Jurkat, Clone E6-1 (cell line): ENCODE measurements at places on chromosomes 12 and 14.

- no peak for DNase-seq
Measured at GRCh38 chr14:68291820-68292219, 472.2 kb downstream of the RAD51B start.

DNA sequence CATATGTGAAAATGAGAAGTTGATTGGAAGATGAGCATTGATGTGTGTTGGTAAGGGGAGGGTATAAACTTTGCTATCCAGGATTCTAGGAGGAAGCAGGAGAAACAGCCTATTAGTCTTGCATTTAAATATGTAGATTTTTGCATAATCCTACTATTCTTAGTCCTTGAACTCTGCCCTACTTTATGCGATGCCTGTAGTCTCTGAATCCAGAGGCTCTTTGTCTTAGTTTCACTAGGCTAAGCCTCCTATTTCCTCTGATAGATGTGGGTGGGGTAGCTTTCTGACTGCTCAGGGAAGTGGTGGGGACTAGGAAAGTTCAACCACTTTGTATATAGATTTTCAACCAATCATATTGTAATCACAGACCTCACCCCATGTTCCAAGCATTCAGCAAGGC lies 49.5 kb upstream of the KCNC2 start:
- no peak for DNase-seq

GRCh38 chr14:89652352-89652751 lies 235.3 kb upstream of the FOXN3 start:
- DNase-seq = no peak

GRCh38 chr12:52022841-52023181 lies 16.1 kb downstream of the TAMALIN start:
- no peak for DNase-seq

- no peak for DNase-seq
Measured at GRCh38 chr12:89831310-89832095, 122.9 kb upstream of the ATP2B1 start.

- DNase-seq = peak; percentile 4
Measured at GRCh38 chr14:100573002-100573756, 14.0 kb downstream of the BEGAIN start.

GRCh38 chr12:61369241-61369910 lies 890.8 kb upstream of the USP15 start:
- no peak for DNase-seq

DNA sequence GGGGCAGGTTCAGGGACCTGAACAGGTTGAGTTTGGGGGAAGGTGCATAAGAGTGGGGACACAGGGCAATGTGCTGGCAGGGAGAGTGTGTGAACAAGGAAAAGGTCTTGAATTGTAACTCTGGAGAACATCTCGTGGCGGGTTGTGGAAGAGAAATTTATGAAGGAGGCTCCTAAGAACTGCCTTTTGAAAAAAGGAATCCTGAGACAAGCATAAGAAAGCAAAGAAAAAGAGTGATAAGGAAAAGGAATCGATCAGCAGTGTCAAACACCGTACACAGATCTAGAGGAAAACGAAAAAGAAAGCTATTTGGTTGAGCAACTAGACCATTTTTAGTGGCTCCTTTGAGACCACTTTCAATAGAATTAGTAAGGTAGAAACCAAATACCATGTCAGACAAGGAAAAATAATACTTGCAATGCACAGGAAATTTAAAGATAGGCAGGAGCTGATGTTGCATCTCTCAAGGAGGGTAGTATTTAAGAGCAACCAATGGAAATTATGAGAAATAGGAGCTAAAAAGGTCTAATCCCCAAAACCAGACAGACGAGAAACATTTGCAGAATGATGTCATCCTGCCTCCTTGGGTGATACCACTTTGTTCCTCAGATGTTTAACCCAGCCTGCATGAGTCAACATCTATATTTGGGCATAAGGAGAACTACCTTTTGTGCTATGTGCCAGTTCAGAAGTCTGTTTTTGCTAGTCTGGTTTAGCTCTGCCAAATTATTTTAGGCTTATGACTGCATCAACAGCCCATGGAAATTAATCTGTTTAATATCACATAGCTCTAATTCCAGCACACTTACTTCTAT lies 64.5 kb upstream of the STK38L start:
- DNase-seq = peak; percentile 46

DNA sequence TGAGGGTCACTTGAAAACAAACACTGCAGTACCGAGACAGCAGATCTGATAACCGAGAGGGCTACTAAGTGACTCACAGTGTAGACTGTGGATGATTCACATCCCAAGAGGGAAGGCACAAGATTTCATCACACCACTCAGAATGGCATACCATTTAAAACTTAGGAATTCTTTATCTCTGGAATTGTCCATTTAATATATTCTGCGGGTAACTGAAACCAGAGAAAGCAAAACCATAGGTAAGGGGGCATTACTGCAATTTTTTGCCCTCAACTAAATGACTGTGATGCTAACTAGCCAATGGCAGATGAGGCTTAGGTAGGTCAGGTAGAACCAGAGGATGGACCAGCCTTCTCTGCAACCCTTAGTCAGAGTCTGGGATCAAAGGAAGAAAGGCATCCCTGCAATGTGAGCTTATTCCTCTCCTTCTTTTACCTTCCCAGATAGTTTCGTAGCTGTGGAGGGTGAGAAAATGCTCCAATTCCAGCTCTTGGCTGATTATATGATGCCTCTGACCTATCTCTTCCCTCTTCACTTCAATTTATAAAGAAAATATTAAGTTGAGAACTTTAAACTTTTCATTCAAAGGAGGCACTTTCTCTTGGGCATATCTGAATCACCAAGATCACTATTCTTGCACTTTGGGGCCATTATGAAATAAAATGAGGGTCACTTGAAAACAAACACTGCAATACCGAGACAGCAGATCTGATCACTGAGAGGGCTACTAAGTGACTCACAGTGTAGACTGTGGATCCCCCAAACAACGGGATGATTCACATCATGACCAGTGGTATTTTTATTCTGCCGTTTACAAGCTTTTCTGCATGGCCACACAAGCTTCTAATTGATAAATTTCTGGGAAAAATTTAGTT lies 6.8 kb downstream of the ART4 start:
- DNase-seq = no peak

DNA sequence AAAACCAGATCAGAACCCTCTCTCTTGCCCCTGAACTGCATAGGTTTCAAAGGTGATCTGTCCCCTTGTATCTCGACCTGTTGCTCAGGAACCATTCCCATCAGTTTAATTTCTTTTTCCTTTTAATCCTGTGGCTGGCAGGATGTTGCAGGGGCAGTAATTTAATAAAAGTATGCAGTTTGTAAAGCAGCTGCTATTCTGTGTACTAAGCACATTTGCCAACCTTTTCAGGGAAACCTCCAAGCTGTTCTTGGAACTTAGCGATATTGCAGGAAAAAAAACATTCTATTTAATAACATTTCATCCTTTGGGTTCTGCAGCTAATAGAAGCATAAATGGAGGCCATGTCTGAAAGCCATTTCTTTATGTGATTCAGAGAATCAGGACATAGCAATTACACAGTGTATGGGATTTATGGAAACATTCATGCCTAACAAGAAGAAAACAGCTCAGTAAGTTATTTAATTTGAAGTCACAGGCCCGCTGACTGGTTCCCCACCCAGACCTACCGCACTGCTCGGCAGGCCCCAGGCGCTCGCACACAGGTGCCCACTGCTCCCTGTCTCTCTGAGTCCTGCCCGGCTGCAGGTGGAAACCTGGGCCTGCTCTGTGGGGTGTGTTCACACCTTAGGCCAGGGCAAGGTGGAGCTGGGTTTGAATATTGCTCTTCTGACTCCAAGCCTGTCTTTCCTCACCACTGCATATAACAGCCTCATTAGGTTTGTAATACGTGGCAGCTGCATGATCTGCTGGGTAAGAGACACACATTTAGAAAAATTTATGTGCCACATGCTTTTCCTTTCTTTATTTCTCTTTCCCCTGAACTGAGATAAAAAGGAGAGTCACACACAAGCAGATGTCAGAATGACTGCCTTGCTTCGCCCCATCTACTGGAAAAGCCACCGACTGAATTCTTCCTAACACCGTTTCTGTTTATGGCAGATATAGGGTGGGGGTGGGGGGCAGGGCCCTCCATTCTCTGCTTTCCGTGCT lies 119.7 kb downstream of the SLC25A47 start:
- no peak for DNase-seq

- no peak for DNase-seq
Measured at GRCh38 chr14:101221549-101222160, 318.1 kb upstream of the RTL1 start.

DNA sequence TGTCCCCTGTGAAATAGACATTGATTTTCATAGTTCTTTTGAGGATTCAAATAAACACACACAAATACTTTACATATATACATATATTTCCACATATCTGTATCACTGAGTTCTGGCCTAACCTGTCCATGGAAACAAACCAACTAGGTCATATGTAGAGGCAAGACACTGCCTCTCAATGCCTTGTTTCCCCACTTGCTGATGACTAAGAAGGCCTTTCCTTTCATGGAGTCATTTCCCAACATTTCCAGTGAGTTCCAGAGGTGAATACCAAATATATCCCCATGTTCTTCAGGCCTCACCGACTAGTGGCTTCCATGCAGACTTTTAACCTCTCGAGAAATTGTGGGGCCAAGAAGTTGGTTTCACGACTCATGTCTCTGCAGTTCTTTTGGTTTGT lies 120.8 kb downstream of the DNAI7 start:
- DNase-seq = no peak

DNA sequence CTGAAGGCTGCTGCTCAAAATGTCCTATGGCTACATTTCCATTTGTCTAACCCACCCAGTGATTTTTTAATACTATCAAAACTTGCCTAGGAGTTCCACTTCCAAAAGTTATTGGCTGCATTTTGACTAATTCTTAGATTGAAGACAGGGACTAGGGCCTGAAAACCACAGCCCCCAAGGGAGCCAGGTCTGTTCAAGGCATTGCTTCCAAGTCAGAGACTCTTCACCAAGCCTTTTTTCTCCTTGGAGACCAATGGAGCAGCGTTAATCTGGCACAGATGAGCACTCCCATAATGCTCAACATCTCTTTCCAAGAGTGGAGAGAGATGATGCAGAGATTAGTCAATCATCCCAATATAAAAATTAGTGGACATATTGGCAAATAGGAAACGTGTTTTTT lies 112.5 kb upstream of the HIF1A start:
- DNase-seq = no peak

DNA sequence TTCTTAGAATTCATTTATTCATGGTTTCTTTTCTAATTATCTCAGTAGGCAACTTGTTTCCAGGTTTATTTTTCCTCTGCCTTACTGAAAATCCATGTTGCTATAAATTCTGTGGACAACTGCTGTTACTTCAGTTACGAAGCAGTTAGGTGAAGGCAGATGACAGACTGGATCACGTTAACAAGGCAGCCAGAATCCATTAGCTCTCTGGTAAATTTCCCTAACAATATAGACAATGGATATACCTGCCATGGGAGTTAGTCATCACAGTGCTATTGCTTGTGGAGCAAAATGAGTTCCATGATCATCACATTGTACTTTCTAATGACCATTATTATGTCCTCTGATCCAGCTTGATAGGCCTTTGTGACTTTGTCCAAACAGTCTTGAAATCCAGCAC lies 291.5 kb downstream of the NELL2 start:
- no peak for DNase-seq

GRCh38 chr12:100127766-100128511 lies 14.7 kb downstream of the BLTP3B start:
- peak; percentile 65 for DNase-seq

GRCh38 chr12:21647179-21647578 lies 10.5 kb downstream of the LDHB start:
- DNase-seq = no peak

- no peak for DNase-seq
Measured at GRCh38 chr12:38156497-38157245, 159.9 kb upstream of the ALG10B start.

GRCh38 chr12:24012528-24012927 lies 63.1 kb upstream of the SOX5 start:
- DNase-seq = no peak

- no peak for DNase-seq
Measured at GRCh38 chr14:73913256-73913655, 26.6 kb downstream of the ZNF410 start.

GRCh38 chr12:95548056-95548538 lies 3.2 kb downstream of the USP44 start:
- no peak for DNase-seq

GRCh38 chr12:6635375-6635855 lies 344 bp downstream of the LPAR5 start:
- DNase-seq = peak; percentile 83

DNA sequence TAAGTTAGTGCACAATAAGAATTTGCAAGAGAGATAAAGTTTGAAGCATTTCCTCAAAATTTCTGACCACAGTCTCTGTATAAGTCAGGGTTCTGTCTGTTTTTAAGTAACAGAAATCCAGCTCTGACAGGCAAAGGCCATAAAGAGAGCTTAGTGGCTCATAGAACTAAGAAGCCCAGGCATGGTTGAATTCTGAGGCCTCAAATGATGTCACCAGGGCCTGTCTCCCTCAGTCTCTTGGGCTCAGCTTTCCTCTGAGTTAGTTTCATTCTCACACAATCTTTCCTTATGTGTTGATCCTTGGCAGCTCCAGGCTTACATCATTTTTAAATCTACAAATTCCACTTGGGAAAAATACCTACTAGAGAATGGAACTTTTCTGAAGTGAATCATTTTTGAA lies 173.4 kb upstream of the ATP2B1 start:
- no peak for DNase-seq

DNA sequence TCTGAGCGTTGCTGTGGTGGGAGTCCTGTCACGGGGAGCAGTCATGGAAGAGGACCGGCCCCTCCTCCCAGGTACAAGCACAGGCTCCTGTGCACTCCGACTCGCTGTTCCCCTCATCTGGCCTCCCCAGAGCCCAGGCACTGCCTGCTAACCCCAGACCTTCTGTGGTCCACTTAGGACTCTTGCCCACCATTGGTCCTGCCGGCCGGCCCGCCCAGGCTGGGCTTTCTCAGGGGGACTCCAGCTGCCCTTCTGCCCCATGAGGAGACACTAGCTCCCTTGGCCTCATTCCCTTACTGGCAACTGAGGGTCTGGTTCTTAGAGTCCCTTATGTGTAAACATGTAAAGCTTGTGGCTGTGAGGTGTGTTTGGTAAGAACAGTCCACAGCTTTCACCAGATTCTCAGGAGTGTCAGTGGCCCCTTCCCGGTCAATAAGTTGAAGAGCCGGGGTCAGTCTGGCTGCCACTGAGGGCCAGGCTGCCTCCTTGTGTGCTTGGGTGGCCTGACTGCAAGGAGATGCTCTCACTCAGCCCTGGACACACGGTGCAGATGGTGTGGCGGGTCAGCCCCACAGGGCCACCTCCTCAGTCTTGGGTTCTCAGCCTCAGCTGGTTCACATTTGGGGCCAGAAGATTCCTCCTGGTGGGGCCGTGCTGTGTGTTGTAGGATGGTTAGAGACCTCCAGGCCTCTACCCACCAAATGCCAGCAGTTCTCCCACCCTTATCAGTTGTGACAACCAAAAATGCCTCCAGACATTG lies 43.6 kb downstream of the DDX51 start:
- no peak for DNase-seq

DNA sequence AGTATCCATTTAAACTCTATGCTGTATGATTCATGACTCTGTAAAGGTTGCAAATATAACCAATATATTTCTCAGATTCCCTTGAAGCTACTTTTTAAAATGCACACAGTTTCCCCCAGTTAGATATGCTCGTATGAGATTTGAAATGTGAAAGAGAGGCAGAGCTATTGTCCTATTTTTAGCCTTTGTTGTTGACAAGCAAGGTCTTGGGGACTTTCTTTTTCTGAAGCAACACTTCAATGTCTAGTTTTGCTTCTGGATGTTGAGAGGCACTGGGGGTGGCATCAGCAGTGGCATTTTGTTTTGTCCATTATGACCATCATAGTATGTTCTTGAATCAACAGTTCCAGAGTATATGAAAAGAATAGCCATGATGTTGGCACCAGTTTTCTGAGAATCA lies 63.4 kb downstream of the ASCL1 start:
- no peak for DNase-seq

GRCh38 chr12:78555802-78556201 lies 308.8 kb upstream of the SYT1 start:
- DNase-seq = no peak
